ENCODE measurements at places on chromosomes 16 and 17.

- H3K36me3 ChIP-seq = peaks cover 4% of the 10 kb centered on the region
- no peak for DNase-seq
- H3K27me3 ChIP-seq = peaks cover 6% of the 10 kb centered on the region
- no peak overlapping the region for H3K27ac ChIP-seq
- H3K4me3 ChIP-seq = no peak overlapping the region
Measured at GRCh38 chr16:70635336-70636016, 10.9 kb upstream of the IL34 start.

- DNase-seq = no peak
- no peak overlapping the region for H3K27ac ChIP-seq
- no peaks in the 10 kb centered on the region for H3K36me3 ChIP-seq
- H3K4me1 ChIP-seq = peaks cover 6% of the 10 kb centered on the region
- peaks cover 11% of the 10 kb centered on the region for H3K27me3 ChIP-seq
Measured at GRCh38 chr16:3945751-3946603, 65.5 kb upstream of the CREBBP start.

- no peaks in the 10 kb centered on the region for H3K4me1 ChIP-seq
- no peaks in the 10 kb centered on the region for H3K36me3 ChIP-seq
- H3K27ac ChIP-seq = no peak overlapping the region
- no peak overlapping the region for H3K4me3 ChIP-seq
- no peaks in the 10 kb centered on the region for H3K27me3 ChIP-seq
- DNase-seq = no peak
Measured at GRCh38 chr16:72244853-72245252, 72.9 kb upstream of the PMFBP1 start.

GRCh38 chr17:77846531-77847085, 111.9 kb upstream of the TNRC6C start:
- H3K27ac ChIP-seq = peak overlapping the region; percentile 91
- peak overlapping the region; percentile 45 for H3K4me3 ChIP-seq
- H3K36me3 ChIP-seq = peaks cover 16% of the 10 kb centered on the region
- H3K27me3 ChIP-seq = no peaks in the 10 kb centered on the region
- no peak for DNase-seq

DNA sequence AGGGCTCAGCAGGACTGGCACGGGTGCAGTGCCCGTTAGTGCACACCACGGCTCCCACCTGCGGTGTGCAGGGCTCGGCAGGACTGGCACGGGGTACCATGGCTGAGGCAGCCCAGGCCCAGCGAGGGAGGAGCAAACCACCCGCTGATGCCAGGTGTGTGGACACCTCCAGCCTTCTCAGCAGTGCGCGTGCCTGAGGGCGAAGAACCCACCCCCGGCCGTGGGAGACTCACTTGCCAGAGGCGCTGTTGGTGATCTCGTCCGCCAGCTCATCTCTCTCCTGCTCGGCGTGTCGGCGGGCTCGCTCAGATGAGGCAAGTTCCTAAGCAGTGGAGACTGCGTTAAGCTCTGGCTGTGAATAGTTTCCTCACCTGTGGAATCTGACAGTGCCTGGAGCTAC, 45.4 kb downstream of the NDEL1 start:
- H3K4me1 ChIP-seq = peaks cover 4% of the 10 kb centered on the region
- DNase-seq = no peak
- H3K4me3 ChIP-seq = no peak overlapping the region
- H3K27ac ChIP-seq = no peak overlapping the region

DNA sequence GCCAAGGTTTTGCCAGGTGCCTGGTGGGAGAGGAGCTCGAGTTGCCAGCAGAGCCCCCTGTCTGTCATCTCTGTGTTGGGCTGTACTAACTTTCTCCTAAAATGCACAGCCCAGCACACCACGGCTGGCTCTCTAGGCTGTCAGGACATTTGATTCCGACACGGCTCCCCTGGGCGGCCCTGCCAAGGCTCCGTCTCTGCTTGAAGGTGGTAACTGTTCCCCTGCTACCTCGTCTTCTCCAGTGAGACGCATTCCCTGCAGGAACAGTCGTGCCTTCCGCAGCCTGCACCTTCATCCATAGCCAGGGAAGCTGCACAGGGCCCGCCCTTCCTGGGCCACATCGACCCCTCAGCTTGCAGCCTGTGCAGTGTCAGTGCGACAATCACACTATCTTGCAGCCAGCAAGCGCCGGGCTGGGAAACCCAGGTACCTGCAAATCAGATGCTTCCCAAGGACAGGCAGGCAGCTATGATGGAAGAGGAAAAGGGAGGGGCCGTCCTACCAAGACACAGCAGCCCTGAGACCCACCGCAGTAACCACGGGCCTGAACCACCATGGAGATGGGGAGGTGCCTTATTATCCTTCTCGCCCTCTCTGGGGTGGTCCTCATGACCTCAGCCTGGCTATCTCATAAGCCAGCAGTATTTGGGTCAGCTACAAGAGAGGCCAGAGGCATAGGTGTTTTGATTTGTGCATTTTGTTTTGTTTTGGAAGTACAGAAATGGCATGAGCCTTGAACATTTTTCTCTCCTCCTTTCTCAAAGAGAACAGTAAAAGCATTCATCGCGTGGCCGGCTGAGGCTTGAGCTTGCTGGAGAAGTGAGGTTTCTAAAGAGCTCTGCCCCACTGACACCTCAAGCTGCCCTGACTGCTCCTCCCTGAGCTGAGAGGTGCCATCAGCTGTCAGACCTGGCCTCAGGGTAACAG, 361.7 kb upstream of the TNRC6C start:
- H3K27me3 ChIP-seq = peaks cover 5% of the 10 kb centered on the region
- H3K4me1 ChIP-seq = peaks cover 6% of the 10 kb centered on the region
- no peaks in the 10 kb centered on the region for H3K36me3 ChIP-seq

GRCh38 chr16:9264067-9264466, 172.6 kb downstream of the HAPSTR1 start:
- peaks cover 22% of the 10 kb centered on the region for H3K27me3 ChIP-seq
- H3K4me3 ChIP-seq = no peak overlapping the region
- H3K36me3 ChIP-seq = no peaks in the 10 kb centered on the region
- no peak for DNase-seq
- no peaks in the 10 kb centered on the region for H3K4me1 ChIP-seq
- no peak overlapping the region for H3K27ac ChIP-seq

DNA sequence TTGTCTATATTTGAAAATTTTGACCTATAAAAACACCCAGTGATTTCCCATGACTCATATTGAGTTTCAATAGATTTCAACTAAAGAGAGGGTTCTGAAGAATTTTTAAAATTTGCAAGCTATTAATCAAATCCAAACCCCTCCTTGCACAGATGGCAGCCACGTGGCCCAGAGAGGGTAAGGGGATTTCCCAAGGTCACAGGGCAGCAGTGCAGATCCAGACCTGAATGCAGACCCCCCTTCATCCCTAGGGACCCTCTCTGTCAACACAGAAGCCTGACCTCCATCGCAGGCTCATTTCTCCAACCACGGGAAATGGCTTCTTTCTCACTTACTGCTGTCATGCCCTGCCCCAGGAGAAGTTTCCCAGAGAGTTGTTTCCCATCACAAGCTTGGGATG, 24.7 kb upstream of the CES5A start:
- H3K27ac ChIP-seq = no peak overlapping the region
- no peaks in the 10 kb centered on the region for H3K36me3 ChIP-seq
- H3K4me3 ChIP-seq = no peak overlapping the region
- peaks cover 47% of the 10 kb centered on the region for H3K27me3 ChIP-seq

GRCh38 chr16:72537664-72538063, 365.7 kb upstream of the PMFBP1 start:
- peaks cover 2% of the 10 kb centered on the region for H3K36me3 ChIP-seq
- H3K4me1 ChIP-seq = no peaks in the 10 kb centered on the region
- no peak overlapping the region for H3K27ac ChIP-seq
- no peak for DNase-seq

- no peak overlapping the region for H3K27ac ChIP-seq
- H3K27me3 ChIP-seq = no peaks in the 10 kb centered on the region
- H3K36me3 ChIP-seq = peaks cover 18% of the 10 kb centered on the region
- H3K4me1 ChIP-seq = peaks cover 3% of the 10 kb centered on the region
Measured at GRCh38 chr16:70725912-70726828, 40.3 kb upstream of the MTSS2 start.

DNA sequence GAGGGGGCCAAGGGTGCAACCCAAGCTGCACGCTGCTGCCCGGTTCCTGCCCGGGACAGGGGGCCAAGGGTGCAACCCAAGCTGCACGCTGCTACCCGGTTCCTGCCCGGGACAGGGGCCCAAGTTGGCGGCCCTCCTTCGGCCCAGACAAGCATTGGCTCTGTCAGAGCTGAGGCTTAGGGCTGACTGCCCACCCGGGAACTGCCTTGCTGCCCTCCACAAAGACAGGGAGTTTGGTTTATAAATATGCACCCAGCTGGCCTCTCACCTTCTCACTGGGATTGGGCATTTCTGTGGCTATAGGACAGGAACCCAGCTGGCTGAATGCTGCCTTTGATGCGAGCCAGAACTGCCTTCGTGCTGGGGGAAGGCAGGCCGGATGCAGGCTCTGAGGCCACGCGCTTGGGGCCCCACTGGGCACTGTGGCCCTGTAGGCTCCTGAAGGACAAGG, 105.7 kb downstream of the IRX5 start:
- no peak overlapping the region for H3K4me3 ChIP-seq
- no peak for DNase-seq
- H3K36me3 ChIP-seq = peaks cover 2% of the 10 kb centered on the region

DNA sequence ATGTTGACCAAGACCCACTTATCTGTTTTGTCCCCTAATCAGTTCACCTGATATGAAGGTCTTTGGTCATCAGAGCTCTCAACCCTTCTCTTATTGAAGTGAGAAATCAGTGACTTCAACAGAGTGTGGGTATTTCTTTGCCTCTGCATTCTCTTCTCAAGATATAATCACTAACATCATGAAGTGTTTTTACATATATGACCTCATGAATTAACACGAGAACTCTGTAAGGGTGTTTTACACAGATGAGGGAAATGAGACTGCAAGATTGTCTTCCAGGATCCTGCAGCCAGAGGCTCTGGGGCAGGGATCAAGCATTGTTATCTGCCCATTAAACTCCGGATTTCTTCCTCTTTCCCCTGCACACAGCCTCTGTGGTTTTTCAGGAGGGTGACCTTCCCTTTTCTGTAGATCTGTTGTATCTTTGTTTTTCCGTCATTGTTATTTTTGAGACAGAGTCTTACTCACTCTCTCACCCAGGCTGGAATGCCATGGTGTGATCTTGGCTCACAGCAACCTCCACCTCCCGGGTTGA, 22.7 kb downstream of the LCMT1 start:
- H3K4me3 ChIP-seq = no peak overlapping the region
- no peak for DNase-seq
- no peak overlapping the region for H3K27ac ChIP-seq
- H3K4me1 ChIP-seq = no peaks in the 10 kb centered on the region
- peaks cover 69% of the 10 kb centered on the region for H3K36me3 ChIP-seq

DNA sequence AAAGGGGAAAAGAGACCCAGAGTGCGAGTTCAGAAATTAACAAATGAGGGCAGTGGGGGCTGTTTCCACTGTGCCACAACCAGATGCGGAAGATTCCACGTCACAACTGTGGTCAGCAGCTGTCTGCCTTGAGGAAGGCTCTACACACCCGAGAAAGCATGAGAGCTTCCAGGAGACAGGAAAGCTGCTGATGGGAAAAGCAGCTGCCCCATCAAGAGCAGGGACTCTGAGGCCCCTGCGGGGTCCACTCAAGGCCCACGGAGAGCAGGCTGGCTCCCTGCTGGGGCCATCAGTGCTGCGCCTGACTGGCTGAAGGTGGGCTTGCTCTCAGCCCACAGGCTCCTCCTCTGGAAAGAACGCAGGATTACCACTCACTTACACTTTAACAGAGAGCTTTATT, 14.8 kb upstream of the TRAP1 start:
- no peak overlapping the region for H3K27ac ChIP-seq
- H3K4me3 ChIP-seq = no peak overlapping the region
- H3K4me1 ChIP-seq = peaks cover 12% of the 10 kb centered on the region
- DNase-seq = no peak
- H3K36me3 ChIP-seq = peaks cover 91% of the 10 kb centered on the region
- H3K27me3 ChIP-seq = no peaks in the 10 kb centered on the region

DNA sequence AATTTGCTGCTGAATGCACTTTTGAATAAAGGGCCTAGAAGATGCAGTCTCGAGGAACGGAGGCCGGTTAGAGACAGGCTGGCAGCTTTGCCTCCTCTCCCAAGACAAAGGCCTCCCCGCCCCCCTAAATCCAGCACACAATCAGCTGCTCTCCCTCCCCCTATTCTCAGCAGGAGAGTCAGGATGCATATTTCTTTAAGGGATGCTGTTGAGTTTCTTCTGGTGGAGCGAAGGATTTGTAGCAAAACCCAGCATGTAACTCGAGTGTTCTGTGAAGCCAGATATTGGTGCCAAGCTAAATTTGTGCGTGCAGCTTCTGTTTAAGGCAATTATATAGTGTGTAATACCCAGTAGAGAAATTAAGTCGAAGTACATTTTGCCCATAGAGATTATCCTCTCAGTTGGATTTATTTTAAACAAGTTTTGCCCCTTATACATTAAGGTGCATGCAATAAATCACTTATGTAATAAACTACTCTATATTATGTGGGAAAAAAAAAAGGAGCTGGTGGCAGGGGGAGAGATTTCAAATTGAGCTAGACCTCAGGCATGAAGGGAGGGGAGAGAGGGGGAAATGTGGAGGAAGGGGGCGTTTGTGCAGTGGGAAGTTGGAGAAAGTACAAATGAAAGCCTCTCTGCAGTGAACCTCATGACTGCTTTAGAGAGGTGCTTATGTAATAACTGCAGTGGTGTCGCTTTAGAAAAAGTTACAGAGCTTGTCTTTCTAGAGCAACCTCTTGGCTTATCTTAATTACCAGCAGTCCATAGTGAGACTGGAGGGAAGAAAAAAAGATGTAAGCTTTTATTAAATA, 599.2 kb downstream of the MAF start:
- peaks cover 2% of the 10 kb centered on the region for H3K36me3 ChIP-seq
- H3K4me3 ChIP-seq = no peak overlapping the region
- no peak for DNase-seq
- no peaks in the 10 kb centered on the region for H3K27me3 ChIP-seq
- H3K4me1 ChIP-seq = no peaks in the 10 kb centered on the region
- H3K27ac ChIP-seq = no peak overlapping the region

DNA sequence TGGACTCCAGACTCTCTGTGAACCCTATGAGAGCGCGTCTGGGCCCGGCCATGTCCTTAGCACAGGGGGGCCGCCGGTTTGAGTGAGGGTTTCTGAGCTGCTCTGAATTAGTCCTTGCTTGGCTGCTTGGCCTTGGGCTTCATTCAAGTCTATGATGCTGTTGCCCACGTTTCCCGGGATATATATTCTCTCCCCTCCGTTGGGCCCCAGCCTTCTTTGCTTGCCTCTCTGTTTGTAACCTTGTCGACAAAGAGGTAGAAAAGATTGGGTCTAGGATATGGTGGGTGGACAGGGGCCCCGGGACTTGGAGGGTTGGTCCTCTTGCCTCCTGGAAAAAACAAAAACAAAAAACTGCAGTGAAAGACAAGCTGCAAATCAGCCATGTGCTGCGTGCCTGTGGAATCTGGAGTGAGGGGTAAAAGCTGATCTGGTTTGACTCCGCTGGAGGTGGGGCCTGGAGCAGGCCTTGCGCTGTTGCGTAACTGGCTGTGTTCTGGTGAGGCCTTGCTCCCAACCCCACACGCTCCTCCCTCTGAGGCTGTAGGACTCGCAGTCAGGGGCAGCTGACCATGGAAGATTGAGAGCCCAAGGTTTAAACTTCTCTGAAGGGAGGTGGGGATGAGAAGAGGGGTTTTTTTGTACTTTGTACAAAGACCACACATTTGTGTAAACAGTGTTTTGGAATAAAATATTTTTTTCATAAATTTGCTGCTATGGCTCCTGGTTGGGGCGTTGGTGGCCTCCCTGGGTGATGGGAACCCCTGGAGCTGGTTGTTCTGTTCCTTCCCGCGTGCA, 23.1 kb downstream of the STAT5A start:
- peaks cover 81% of the 10 kb centered on the region for H3K36me3 ChIP-seq
- no peak for DNase-seq
